ENCODE measurements at places on chromosomes 6 and 20.
A peak's percentile ranks its signal among the peaks of the same experiment; 100 is the strongest.

GRCh38 chr6:4474810-4475209 lies 301.4 kb upstream of the CDYL start:
- no peak for DNase-seq

- DNase-seq, result no peak
Measured at GRCh38 chr20:20519269-20519668, 151.4 kb downstream of the INSM1 start.

DNA sequence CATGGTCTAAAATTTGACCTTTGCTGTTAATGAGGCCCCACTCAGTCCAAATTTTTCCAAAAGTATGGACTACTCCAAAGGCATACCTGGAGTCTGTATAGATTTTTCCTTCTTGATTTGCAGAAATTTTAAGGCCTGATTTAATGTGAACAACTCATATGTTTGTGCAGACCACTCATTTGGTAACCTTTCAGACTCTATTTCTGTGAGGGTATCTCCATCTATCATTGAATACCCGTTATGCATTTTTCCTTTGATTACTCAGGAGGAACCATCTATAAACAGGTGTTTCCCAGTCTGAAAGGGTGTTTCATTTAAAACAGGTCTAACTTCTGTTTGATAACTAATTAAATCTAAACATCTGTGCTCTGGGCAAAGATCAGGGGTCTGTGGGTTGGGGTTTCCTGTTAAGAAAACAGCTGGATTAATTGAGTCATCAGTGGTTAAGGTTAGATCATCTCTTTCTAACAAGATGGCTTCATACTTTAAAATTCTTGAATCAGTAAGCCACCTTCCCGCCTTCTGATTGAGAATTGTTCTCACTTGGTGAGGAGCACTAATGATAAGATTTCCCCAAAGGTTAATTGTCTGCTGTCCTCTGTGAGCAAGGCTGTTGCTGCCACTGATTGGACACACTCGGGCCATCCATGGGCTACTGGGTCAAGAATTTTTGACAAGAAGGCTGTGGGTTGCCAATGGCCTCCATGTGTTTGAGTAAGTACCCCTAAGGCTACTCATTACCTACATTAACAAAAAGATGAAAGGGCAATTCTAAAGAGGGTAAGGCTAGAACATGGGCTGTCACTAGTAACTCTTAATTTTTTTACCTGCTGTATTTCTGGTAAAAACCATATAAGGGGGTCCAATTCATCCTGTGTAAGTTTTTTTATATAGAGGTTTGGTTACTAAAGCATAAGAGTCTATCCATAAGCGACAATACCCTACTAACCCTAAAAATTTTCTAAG lies 24.1 kb downstream of the HLA-B start:
- DNase-seq, result no peak

GRCh38 chr20:37531856-37532255 lies 4.2 kb upstream of the BLCAP start:
- no peak for DNase-seq

DNA sequence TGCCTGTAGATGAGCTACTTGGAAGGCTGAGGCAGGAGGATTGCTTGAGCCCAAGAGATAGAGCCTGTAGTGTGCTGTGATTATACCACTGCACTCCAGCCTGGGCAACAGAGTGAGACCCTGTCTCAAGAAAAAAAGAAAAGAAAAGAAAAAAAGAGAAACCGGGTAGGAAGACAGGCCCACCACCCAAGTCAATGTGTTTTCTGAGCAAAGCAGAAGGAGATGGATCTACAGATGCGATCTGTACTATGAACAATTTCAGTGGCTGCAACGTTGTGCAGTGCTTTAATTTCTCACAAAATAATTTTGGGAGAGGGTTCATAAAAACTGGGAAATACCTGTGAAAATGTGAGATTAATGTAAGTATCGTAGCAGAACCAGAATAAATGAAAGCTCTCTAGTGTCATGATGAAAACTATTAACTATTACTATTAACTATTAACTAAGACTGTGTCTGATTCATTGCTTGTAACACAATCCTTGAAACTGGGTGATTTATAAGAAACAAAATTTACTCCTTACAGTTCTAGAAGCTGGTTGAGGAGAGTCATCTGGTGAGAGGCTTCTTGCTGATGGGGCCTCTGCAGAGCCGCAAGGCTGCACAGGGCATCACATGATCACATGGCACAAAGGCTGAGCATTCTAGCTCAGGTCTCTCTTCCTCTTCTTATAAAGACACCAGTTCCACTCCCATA lies 233.1 kb upstream of the ZNF217 start:
- DNase-seq, result no peak

- peak; percentile 33 for DNase-seq
Measured at GRCh38 chr20:1983301-1983700, 10.6 kb downstream of the PDYN start.

Data from NCI-H69 (cell line).